Motor neuron (in vitro differentiated cells): ENCODE measurements at places on chromosomes 1 and 21. TPM values are rescaled to one million over a fixed set of nuclear protein-coding genes. Genes with fewer than 3 reads are reported as not detected.
A peak's percentile ranks its signal among the peaks of the same experiment; 100 is the strongest.

DNA sequence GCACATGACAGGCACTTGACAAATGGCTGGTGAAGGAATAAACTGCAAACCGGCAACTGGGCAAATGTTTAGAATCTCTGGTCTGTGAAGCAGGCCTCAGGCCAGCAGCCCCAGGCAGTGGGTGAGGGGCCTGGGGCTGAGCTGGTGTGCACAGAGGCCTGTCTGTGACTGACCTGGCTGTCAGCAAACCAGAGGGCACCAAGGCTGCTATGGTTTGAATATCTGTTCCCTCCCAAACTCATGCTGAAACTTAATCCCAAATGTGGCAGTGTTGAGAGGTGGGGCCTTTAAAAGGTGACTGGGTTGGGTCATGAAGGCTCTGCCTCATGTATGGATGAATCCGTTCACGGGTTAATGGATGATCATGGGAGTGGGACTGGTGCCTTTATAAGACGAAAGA lies 139.8 kb downstream of the DMRTB1 start:
- peak; percentile 46 for ATAC-seq

DNA sequence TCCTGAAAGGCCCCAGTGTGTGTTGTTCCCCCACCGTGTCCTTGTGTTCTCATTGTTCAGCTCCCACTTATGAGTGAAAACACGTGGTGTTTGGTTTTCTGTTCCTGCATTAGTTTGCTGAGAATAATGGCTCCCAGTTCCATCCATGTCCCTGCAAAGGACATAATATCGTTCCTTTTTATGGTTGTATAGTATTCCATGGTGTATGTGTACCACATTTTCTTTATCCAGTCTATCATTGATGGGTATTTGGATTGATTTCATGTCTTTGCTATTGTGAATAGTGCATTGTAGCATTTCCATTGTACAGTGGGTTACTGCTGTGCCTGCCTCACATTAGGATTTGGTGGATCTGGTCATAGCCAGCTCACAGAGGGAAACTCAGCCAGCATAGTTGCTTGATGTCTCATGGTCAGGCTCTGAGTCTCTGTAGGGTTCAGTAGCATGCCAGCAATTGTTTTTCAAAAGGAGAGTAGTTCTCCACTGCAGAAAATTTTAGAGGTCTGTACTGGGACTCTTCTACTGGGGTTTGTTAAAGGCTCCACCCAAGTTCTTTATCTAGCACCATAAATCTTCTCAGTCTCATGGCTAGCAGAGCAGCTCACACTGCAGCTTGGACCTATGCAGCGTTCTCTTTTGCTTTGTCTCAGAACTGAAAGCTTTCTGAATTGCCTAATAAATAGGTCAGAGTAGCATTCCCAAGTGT lies 41.0 kb downstream of the RUNX3 start:
- ATAC-seq: no peak

DNA sequence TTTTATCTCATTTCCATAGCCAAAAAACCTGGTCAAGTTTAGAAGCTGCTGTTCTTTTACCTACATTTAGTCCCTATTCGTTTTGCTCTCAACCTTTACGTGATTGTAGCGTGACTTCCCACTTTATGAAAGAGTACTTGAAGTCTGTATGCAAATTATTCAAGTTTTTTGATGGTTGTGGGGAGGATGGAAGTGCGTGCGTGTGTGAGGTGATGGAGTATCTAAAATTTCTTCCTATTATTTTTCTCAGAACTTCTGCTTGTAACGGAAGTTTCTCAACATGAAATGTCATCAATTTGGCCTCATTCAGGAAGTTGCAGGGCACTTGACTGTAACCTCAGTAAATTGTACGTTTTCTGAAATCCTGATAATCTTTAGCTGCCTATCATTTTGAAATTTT lies 64.0 kb downstream of the SAMSN1 start:
- ATAC-seq: no peak

- ATAC-seq: no peak
These were observed 1193.9 kb downstream of the PLA2G4A start for GRCh38 chr1:188022661-188023060.

IFFO2 gene
- total RNA-seq: 1.9 and 2.8 TPM in 2 replicates
